ENCODE measurements at places on chromosomes 2 and 18.

GRCh38 chr2:201127570-201127969 lies 11.6 kb downstream of the CFLAR start:
- DNase-seq = no peak

- DNase-seq = no peak
Observed at GRCh38 chr18:65544701-65545100, 206.1 kb upstream of the CDH7 start.

DNA sequence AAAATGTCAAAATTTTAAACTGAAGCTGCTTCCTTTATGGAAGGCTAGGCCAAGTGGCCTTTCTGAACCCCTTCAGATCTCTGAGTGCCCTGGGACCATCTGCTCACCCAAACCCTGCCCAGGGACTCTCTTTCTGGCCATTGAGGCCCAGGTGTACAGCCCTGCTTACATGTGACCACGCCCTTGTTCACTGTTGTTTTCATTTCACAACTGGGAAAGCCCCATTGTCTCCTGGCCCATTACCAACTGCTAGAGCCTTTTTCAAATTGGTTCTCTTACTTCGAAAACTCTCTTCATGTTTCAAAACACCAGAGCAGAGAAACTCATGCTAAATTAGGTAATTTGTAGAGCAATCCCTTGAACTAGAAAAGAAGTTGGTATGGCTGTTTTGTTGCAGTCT lies 219.5 kb upstream of the TANK start:
- DNase-seq = no peak

- peak; percentile 36 for DNase-seq
Observed at GRCh38 chr2:186130748-186131641, 355.1 kb upstream of the ZC3H15 start.

- DNase-seq = no peak
Observed at GRCh38 chr2:14143435-14143834, 489.1 kb upstream of the LRATD1 start.

DNA sequence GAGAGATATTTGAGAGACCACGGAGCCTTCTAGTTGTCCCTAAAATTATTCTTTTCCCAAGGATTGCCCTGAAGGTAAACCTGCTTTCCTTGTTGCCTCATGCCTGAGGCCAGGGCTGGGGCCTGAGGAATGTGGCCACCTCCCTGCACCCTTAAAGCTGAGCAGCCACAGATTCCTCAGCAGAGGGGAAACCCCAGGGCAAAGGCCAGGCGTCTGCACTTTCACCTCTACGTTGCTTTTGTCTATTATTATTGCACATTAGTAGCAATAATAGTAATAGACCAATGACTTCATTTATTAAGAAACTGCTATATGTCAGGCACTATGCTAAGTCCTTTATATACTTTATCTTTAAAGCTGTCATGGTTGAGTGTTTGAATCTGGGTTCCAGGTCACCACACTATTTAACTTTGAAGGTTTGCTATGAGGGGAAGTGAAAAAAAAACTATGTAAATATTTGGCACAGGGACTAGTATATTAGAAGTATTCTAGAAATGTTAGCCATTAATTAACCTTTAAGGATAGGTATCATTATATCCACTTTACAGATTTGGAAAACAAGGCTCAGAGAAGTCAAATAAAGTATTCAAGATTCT lies 104.2 kb downstream of the LRRC30 start:
- no peak for DNase-seq

- no peak for DNase-seq
Observed at GRCh38 chr2:14903709-14904374, 271.3 kb downstream of the LRATD1 start.

DNA sequence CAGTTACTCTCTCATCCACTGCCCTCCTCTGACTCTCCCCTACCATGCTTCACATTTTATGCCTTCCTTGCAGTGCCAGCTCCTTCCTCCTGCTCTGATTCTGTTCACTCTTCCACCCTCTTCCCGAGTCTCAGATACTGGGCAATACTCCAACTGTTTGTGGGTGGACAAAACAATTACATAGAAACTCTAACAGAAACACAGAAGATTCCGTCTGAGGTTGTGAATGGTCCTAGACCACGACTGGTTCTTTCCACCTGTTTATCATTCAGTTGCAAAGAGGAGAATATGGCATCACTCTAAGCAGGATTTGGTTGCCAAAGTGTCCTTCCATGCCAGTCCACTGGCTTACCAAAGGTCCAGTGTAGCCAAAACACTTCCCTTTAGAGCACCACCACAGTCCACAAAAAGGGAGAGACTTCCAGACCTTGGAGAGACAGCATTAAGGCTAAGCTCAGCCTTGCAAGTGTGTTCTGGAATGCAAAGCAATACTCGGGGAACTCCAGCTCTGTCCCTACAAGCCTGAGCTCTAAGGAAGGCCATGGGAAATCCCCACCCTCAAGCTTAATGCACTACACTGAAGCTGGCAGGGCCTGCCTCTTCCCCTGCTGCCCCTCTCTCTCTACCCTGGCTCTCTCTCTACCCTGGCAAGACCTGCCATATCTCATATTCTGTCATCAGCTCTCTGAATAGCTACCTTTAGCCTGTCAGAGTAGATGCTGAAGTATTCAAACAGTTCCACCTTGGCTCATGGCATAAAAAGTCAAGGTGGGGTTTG lies 33.6 kb upstream of the RND3 start:
- no peak for DNase-seq

- DNase-seq = peak; percentile 53
Observed at GRCh38 chr2:176174382-176174823, 14.1 kb upstream of the HOXD1 start.

DNA sequence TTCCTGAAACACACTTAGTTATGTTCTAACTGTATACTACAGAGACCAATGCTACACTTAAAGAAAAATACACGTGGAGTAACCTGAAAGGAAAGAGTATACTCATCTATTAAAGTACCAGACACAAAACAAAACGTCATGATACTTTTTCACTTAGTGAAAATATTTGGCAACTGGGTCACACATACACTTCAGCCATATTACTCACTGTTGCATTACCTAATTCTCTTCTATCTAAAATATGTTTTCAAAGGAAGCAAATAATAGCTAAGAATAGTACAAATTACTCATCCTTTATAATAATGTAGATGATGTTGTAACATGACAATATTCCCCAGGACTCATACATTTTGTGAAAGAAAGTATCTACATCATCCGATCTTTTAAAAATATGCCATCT lies 76.5 kb upstream of the EPB41L3 start:
- DNase-seq = no peak

DNA sequence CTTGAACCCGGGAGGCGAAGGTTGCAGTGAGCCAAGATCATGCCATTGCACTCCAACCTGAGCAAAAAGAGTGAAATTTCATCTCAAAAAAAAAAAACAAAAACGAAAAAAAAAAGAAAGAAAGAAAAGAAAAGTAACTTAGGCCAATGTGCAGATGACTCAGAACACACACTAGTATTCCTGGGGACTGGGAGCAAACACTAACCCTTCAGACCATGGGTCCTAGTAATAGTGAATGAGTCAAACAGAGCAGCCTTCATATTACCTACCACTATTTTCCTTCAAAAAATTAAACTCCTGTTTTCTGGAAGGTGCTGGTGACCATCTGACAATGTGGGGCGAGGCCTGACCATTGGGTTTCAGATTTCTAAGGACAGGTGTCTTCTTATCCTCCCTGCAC lies 253.4 kb downstream of the PIEZO2 start:
- DNase-seq = no peak

DNA sequence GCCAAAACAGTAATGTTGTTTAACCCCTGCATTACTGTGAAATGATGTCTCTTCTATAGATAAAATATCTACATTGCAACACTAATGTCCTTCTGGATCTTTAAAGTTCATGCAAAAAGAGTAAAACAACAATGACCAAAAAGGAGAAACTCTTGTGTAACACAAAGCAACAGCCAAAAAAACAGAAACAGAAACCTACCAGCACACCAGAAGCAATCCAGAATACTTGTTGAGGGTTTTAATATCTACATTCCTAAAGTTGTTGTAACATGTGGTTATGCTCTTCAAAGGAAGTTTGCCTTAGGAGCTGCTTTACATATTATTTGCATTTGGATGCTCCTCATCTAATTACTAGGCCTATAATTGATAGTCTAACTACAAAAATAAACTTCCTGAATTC lies 157.2 kb downstream of the BABAM2 start:
- DNase-seq = no peak

GRCh38 chr2:221569871-221570270 lies 2.2 kb downstream of the EPHA4 start:
- DNase-seq = no peak

- peak; percentile 79 for DNase-seq
Observed at GRCh38 chr2:7057865-7058400, 140.7 kb downstream of the RNF144A start.

GRCh38 chr2:188599140-188599539 lies 307.5 kb downstream of the GULP1 start:
- DNase-seq = no peak

- DNase-seq = no peak
Observed at GRCh38 chr2:16226381-16226780, 286.0 kb downstream of the MYCN start.

- DNase-seq = no peak
Observed at GRCh38 chr18:31750273-31750672, 10.4 kb downstream of the SLC25A52 start.

GRCh38 chr2:11481426-11481788 lies 15.4 kb upstream of the E2F6 start:
- no peak for DNase-seq

DNA sequence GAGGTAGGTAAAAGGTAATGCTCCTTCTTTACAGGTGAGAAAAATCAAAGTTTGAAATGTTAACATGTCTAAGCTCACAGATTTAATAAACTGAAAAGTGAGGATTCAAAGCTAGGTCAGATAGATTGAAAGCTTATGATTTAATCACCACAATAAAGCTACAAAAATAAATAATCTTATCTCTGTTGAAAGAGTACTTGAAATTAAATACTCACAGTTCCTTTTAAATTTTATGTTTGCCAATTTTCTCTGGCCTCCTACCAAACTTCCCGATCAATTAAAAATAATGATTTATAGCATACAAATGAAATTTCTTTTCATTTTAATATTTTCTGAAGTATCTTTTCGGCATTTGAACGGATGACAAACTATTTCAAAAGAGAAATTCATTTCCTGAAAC lies 77.3 kb downstream of the GAREM1 start:
- DNase-seq = no peak

GRCh38 chr2:68879296-68879695 lies 8.1 kb upstream of the BMP10 start:
- DNase-seq = no peak

DNA sequence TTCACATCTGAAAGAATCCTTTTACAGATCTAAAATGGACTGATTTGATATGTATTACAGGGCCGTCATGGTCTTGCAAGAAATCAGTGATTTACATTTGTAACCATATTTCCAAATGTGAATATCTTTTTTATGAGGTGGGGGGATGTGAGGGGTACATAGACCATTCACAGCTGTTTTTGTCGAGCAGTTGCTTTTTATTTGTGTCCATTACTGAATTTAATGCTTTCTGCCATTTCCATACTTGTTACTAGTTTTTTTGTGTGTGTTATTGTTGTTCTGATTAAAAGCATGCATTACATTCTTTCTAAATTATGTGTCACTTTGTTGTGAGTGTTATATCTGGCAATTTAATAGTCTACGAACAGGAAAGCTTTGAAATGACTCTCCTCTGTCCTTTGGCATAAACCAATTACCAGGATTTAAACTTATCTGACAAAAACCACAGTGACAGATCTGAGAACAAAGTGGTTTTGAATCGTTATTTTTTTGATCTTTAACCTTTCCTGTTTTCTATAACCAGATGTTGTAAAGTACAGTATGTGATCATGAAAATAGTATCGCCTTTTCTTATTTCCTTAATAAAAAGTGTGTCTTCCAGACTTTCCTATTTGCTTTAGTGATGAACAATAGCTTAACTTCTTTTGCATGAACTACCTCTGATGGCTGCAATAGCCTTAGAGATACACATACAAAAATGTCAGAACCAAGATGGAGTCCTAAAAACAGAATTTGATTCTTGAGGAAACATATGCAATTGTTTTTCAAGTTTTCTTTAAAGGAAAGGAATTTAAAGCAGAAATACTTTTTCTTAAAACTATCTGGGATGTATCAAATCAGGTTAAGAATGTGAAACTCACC lies 354.2 kb upstream of the ACVR2A start:
- peak; percentile 5 for DNase-seq

- DNase-seq = no peak
Observed at GRCh38 chr18:80154293-80154692, 45.2 kb downstream of the ADNP2 start.

DNA sequence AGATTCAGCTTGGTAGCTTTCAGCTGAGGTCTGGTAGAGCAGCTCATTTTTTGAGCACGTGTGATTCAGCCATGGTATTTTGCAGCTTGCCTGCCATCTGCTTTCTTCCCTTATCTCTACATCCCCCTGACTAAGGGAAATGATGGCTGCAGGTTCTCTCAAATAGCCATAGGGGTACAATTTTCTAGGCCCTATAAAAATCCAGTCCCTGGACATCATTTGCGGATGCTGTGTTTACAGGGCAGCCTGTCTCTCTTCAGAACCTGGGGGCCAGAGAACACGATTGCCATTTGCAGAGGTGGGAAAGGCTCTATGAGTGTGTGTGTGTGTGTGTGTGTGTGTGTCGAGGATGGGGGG lies 442.7 kb upstream of the MEIS1 start:
- peak; percentile 41 for DNase-seq

- no peak for DNase-seq
Observed at GRCh38 chr2:241041589-241042158, 43.3 kb downstream of the SNED1 start.

DNA sequence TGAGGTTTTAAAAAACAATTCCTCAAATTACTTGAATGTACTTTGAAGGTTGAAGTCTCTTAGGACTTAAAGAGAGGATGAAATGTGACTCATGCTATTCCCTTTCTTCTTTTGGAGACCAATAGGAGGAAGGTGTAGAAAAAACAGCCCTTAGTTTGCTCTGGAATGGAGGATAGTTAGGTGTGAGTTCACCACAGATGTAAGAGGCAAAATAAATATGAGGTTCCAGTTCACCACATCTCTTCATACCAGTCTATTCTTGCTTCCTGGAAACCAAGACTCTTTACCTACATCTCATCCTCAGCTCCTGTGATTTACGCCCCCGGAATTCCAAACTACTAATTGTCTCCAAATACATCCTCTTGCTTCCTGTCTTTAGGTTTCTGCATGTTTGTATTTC lies 77.5 kb upstream of the TTC21B start:
- DNase-seq = no peak

DNA sequence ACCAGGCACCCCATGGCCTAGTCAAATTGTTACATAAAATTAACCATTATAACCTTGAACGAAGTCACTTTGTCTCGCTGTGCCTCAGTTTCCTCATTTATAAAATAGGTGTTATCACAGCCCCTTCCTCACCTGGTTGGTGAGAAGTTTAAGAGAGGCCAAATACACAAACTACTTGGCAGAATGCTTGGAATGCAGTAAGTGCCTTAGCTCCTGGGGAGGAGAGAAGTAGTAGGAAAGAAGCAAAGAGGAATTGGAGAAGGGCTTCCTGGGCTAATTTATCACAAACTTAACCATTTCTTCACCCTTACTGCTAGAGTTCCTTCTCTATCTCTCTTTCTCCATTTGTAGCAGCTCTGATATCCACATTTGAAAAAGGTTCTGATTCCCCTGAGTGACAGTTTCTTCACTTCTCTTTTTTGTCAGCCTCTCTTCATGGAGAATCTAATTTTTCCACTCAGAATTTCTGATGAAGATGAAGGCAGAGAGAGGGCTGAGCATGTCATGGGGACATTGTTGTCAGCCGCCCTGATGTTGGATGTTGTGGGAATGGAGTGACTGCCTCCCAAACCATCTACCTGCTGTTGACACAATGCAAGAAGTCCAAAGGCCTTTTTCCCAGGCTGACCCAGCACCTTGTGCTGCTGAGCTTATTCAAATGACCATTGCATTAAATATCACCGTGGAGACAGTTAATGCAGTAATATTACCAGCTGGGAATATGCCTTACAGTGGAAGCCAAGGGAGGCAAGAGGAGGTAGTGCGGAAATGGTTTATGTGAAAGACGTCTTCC lies 60.4 kb downstream of the BOD1L2 start:
- DNase-seq = no peak

All from SK-N-DZ (cell line).